ENCODE measurements at places on chromosomes 2 and 18.

DNA sequence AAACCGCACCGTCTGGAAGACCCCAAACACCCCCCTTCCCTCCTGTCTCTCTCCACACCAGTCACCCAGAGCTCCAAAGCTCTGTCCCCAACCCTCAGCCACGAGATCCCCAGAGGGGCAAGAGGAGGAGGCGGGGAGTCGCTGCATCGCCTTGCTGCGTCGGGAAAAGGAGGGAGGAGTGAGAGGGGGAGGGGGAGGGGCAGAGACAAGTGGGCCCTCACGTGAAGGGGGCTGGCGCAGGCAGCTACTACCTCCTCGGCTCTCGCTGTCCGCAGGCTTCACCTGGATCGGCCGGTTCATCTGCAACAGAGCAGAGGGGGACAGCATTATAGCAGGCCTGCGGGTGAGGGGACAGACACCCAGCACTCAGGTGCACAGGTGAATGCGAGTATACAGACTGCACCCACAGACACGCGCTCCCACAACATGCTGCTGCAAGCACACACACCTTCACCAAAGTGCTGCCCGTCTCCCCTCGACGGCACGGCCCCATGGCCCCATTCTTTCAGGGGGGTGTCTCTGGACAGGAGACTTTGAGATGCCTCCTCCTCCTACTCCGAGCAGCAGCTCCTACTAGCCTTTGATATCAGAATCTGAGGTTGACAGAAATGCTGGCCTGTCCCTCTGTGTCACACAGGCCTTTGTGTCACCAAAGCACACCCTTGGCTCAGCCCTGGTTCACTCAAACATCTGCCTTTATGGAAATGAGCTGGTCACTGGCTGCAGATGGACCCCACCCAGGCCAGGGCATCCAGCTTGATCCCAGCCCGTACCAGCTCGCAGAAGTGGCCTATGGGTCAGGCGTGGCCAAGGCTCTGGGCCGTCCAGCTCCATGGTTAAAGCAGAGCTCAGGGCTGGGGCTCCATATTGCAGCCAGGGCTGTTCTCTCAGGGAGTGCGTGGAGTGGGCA lies 243.8 kb downstream of the CELF4 start:
- DNase-seq: no peak

DNA sequence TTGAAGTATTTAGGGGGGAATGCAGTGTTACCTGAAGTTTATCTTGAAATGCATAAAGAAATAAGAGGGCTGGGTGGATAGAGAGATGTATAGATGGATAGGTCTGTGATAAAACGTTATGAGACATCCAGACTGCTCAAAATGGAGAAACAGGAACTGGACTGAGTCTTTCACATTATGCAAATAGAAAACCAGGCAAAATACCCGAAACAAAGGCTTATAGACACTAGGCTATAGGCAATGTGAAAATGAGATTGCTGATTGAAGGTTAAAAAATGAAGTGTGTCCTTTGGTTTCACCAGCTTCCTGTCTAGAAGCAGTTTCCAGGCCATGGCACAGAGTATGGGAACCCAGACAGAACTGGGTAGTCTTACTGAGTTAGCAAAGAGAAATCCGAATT lies 24.9 kb upstream of the SLC3A1 start:
- DNase-seq: no peak

GRCh38 chr18:35889677-35890076 lies 82.8 kb upstream of the RMP24 start:
- DNase-seq: no peak

- DNase-seq: no peak
Measured at GRCh38 chr2:189143925-189144324, 35.6 kb downstream of the COL5A2 start.

DNA sequence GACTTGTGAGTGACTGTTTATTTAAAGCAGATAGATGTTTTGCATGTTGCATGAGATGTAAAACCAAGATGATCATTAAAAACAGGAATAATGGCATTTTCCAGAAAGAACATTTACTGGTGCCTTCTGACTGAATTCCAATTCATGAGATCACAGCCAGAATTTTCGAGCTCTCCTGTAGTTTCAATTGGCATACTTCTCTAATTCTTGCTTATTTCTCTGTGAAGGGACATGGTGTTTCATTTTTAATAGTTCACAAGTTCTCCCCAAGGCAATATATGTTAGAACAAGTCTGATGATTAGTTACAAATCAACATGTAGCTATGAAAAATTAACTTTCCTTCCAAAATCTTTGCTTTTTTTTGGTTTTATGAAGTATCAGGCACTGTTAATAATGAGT lies 105.7 kb downstream of the PDE1A start:
- DNase-seq: no peak

- no peak for DNase-seq
Measured at GRCh38 chr2:120892271-120892966, 156.8 kb downstream of the GLI2 start.

- DNase-seq: no peak
Measured at GRCh38 chr2:109242210-109242653, 113.2 kb downstream of the SH3RF3 start.

GRCh38 chr2:219661197-219661954 lies 33.9 kb downstream of the SLC4A3 start:
- no peak for DNase-seq

DNA sequence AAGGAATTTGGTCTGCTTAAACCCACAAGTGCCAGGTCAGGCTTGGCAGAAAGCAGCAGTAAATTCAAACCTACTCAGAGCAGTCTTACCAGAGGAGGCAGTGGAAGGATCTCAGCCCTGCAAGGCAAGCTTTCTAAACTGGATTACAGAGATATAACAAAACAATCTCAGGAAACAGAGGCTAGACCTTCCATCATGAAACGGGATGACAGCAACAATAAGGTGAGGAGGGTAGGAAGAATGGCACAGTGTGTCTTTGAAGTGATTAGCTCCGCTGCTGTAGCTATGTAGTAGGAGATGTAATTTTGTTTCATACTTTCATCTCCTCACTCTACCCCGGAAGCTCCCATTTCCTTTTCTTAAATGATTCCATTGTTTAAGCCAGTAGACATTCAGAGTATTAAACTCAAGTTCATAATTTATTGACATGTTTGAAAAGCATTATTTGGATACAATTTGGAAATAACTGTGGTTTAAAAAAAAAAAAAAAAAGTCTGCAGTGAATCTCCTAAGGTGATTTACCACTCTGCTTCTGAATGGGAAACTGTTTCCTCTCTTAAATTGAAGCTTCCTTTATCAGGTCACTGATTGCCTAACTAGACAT lies 29.4 kb upstream of the DYSF start:
- no peak for DNase-seq

DNA sequence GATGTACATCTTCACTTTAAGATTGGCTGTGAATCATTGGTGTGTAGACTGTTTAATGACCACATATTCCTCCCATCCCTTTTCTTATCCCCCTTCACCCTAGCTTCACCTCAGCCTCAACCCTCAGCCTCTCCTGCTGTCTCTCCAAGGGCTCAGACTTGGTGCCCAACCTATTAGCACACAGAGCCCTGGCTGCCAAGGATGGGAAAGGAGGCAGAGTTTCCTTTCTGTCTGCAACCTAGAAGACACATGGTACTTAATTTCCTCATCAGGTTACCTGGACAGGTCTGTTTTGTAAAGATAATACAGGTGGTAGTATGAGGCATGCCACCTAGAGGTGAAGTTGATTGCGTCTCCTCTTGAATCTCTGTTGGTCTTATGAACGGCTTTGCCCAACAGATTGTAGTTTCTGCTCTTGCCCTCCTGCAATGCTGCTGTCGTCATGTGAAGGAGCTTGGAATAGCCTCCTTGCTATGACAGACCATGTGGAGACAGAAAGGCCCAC lies 44.5 kb upstream of the RMND5A start:
- DNase-seq: no peak

- DNase-seq: no peak
Measured at GRCh38 chr18:48358868-48359267, 50.3 kb downstream of the ZBTB7C start.

DNA sequence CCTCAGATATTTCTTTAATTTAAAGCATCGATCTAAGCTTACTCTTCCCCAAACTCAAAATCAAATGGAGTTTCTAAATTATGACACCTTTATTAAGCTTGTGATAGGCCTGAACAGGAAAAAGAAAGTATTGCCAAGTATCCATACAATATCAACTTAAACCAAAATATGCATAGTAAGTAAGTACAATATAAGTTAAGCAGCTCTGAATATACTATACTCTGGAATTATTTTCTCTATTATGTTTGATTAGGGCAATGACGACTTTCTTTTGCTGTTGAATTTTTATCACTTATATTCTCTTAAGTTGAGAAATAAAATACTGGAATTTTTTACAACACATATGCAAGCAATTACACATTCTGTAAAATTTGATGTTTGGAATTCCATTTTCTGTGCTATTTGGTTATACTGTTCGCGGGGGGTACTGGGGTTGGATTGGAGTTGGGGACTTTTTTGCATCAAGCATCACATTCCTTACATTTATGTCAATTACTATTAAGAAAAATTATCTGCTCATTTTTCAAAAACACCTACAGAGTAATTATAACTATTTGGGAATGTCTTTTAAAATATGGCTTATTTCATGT lies 2.2 kb downstream of the COL5A2 start:
- no peak for DNase-seq

- DNase-seq: no peak
Measured at GRCh38 chr2:148979919-148980277, 58.6 kb upstream of the LYPD6B start.

DNA sequence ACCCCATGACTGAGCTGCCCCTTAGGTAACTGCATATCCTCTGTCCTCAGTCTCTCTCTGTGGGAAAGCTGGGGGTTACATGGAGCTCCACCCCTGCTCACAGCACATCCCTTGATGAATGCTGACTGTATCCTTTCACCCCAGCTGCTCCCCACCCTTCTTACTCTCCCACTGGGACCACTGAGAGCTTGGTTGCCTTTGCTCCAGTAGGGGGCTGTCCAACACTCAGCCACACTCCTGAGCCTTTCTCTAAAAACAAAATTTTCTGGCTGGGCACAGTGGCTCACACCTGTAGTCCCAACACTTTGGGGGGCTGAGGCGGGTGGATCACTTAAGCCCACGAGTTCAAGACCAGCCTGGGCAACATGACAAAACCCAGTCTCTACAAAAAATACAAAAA lies 89.2 kb upstream of the MSH2 start:
- DNase-seq: no peak

- DNase-seq: no peak
Measured at GRCh38 chr18:8847066-8847755, 141.9 kb downstream of the MTCL1 start.

DNA sequence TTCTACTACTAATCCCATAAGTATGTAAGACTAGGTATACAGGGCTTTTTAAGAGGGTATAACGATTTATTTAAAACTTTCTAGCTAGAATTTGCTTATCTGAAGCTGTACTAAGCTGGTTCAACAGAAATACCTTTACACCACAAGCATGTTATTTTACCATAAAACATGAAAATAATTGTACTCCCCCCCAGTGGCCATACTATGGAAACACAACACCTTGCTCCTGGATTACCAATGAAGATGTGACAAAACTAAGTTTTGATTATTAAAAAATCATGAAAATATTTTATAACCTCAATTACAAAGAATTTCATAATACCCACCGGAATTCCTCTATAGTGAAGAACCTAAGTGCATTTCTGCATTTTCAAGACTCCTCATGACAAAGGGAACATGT lies 27.3 kb downstream of the LPIN2 start:
- DNase-seq: no peak

- DNase-seq: no peak
Measured at GRCh38 chr2:192195548-192196418, 1.1 kb upstream of the TMEFF2 start.

DNA sequence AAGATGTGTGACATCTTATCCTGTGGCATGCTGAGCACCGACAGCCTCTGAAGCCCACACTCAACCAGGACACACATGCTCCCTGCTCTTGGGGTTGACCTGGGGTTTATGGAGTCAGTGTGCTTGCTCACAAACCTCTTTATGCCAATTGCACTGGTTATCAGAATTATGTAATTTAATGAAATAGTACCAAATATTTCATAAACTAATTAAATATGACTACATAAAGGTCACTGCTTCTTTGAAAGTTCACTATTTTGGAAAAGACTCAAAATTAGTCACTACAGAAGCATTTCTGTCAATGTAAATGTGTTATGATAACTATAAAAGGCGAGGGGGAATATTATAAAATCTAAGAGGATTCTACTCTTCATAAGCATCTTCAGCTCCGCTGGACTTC lies 76.7 kb downstream of the FHOD3 start:
- no peak for DNase-seq

- DNase-seq: no peak
Measured at GRCh38 chr2:182666674-182667314, 49.3 kb upstream of the DNAJC10 start.

- DNase-seq: no peak
Measured at GRCh38 chr2:146868051-146868450, 976.8 kb upstream of the ACVR2A start.

DNA sequence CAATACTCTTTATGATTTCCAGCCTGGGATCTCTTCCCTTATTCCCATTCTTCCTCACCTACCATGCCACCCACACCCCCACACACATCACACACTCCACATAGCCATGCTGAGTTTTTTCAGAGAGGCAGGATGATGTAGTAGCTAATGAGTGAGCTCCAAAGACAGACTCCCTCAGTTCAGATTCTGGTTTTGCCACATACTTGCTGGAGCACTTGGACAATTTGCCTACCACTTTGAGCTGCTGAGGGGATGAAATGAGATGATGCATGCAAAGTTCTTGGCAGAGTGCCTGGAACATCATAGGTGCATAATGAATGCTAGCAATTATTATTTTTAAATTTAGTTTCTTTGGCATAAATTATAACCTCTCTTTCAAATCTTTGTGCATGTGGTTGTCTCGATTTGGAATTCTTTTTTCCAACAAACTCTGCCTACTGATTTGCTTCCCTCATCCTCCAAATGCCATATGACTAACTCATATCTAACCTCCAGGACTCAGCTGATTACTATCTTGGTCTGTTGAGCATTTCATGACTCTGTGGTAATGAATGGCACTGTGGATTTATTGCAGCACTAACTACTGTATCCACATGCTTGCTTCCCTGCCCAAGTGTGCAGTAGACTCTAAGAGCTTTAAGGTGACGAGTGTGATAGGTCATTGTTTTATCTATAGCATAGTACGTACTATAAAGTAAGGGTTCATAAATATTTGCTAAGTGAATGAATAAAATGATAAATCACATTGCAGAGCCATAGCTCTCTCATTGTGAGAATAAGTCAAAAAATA lies 99.1 kb downstream of the TACR1 start:
- DNase-seq: no peak

DNA sequence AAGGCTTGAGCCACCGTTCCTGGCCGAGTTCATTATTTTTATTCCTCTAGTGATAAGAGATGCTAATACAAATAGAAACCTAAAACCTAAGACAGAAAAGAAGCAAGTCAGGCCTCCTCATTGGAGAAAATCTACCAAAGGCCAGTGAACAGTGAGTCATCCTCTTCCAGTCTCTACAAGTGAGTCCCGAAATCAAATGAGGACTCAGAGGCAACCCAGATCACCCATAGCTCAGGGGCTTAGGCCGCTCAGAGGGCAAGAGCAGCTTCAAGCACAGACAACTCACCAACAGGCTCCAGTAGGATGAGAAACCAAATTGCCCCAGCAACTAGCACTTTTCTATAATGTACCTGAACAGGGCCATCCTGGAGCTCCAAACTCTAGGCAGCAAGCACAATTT lies 42.7 kb upstream of the ACMSD start:
- no peak for DNase-seq
